Dermis microvascular lymphatic vessel endothelial cell (primary cell): ENCODE measurements at places on chromosomes 1 and 21. TPM values are rescaled to one million over a fixed set of nuclear protein-coding genes. Genes with fewer than 3 reads are reported as not detected.
A peak's percentile ranks its signal among the peaks of the same experiment; 100 is the strongest.

GRCh38 chr1:240619906-240620621 lies 8.1 kb upstream of the GREM2 start:
- no peak for DNase-seq

DNA sequence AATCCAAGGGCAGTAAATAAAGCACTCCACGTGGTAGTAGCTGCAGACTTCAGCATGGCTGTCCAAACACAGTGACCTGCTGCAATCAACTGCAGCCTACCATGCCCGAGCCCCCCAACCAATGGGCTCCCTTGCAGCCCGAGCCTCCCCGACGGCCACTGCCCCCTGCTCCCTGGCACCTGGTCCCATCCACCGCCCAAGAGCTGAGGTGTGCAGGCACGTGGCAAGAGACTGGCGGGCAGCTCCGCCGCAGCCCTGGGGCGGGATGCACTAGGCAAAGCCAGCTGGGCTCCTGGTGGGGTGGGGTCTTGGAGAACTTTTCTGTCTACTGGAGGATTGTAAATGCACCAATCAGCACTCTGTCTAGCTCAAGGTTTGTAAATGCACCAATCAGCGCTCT lies 57.6 kb upstream of the RGS2 start:
- no peak for DNase-seq

ACADM gene
- total RNA-seq, result 23.8 and 26.2 TPM in 2 replicates

DNA sequence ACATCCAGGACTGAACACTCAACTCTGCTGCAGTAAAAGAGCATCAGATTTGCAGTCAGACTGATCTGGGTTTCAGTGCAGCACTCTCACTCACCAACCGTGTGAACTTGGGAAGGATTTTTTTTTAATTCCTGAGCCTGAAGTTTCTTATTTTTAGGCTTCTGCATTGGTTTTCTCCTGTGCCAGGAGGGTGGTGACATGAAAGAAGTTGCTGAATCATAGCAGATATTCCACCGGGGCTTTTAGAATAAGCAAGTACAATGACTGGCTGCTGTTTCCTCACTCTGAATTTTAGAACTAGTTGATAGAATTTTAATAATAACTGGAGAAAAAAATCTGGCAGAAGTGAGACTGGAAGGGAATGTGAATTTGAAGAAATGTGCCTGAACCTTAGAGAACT lies 11.6 kb downstream of the ADAM30 start:
- no peak for DNase-seq

GRCh38 chr1:173341307-173341706 lies 134.2 kb upstream of the TNFSF4 start:
- no peak for DNase-seq

GRCh38 chr1:42175314-42176054 lies 10.9 kb upstream of the GUCA2A start:
- DNase-seq, result no peak

KIF14 gene
- 2.1 and 7.4 TPM in 2 replicates for total RNA-seq

DNA sequence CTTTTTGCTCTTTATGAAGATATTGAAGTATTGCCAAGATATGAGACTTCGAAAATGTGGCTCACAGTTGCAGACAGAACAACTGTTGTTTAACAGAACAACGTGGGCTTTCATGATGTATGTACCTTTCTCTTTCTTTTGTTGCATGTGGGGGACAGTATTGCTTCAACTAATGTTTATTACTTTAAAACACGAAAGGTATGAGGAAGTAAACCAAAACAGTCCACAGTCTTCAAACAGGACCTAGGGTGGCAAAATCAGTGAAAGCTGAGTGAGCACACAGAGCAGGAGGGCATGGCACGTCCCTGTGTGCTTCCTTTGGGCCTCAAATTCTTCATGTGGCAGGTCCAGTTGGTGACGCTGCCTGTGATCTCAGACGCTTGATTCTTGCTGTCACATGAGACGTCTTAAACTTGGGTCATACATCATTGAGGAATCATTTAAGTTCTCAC lies 7.8 kb upstream of the CHAF1B start:
- DNase-seq, result no peak

EPHB2 gene
- total RNA-seq, result 26.6 and 41.2 TPM in 2 replicates

GRCh38 chr1:168585191-168585590 lies 8.8 kb downstream of the XCL1 start:
- no peak for DNase-seq

DNA sequence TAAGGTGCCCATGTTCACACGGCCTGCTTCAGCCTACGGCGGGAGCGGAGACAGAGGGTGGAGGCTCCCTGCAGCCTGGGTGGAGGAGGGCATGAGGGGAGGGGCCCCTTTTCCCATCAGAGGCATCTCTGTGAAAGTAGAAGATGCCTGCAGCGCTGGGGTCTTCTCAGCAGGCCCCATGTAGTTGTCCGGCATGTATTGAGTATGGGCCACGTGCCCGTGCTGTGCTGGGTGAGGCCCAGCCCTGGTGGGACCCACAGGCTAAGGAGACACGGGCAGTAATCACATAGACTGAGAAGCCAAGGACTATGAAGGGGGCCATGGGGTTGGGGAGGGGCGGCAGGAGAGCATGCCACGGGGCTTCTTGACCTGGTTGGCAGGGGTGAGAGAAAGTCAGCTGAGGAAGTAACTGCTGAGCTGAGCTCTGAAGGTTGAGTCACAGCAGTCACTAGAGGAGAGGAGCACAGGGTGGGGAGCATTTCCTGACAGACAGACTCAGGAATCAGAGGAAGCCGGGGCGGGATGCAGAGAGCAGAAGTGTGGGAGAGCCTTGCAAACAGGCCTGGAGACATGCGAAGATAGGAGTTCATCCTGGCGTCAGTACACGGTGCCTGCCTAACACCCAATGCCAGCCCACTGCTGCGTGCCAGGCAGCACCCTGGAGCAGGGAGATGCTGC lies 21.6 kb downstream of the PSEN2 start:
- DNase-seq, result peak; percentile 79

CHD5 gene
- under 0.01 TPM in 2 replicates for total RNA-seq

DNA sequence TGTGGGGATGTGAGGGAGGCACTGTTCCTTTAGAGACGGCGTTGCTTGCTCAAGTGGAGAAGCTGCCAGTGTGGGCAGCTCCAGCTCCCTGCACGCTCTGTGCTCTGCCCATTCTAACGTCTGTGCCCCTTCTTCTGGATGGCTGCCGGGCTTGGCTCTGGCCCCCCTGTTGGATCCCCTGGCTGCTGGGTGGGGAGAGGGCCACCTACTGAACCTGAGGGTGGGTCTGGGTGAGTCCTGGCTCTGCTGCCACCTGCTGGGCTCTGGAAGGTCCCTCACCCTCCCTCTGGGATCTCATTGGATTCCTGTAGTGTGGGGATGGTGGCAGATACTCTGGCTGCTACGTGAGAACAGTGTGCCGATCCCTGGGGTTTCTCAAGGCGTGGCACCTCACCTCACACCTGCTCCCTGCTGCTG lies 5.0 kb downstream of the PFKL start:
- peak; percentile 30 for DNase-seq

GRCh38 chr1:5861871-5862825 lies 130.1 kb downstream of the NPHP4 start:
- no peak for DNase-seq

TPTE gene
- not detected in 2 replicates for total RNA-seq

DNA sequence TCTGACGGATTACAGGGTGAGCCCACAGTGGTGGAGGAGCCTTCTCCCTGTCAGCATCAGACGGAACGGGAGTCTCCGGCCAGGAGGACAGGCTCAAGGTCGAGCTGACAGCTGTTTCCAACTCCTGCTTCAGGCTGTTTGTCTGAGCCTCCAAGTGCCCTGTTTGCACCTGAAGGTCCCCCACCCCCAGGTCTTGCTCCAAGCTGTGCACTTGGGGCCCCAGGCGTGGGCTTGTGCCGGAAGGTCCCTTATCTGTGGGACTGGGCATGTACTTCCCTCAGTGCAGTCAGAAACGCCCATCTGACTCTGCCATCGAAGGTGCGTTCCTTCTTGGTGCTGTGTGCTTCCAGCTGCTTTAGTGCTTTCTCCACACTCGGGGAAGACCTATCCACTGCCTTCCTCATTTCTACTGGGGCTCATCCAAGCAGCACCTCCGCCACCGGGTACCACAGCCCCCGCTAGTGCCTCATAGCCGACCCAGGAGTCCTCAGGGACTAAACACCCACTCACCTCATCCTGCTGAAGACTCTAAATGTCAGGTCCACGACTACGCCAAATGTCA lies 29.5 kb upstream of the CR2 start:
- DNase-seq, result no peak

- DNase-seq, result no peak
These were observed 10.0 kb downstream of the PEAR1 start for GRCh38 chr1:156903328-156904091.

GRCh38 chr1:17308593-17308992 lies 596 bp downstream of the PADI4 start:
- no peak for DNase-seq

PLA2G4A gene
- 16.2 and 24.5 TPM in 2 replicates for total RNA-seq

DNA sequence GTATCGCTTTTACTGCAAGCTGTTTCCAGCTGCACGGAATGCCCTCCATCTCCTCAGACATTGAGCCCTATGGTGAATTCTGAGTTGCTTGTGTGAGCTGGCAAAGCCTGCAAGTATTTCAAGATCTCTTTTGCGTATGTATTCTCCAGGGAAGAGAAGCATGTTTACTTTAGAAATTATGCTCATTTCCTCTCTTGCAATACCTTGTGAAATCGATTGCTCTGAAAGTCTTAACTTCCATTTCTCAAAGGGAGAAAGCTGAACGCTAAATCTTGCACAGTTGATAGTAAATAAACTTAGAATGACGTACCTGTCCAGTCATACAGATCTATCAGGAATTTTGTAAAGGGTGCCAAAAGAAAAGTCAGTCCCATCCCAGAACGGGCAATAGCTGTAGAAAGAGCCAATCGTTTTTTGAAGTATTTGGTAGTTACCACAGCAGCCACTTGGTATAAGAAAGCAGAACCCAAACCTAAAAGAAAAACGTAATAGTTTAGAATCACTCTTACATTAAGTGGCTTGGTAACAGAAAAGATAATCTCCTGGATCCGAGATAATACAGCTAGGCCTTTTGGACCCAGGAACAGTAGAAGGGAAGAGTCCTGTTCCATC lies 10.0 kb downstream of the SLC16A4 start:
- DNase-seq, result no peak

GRCh38 chr1:181187337-181188126 lies 99.0 kb downstream of the IER5 start:
- no peak for DNase-seq

DEGS1 gene
- 86.3 and 137 TPM in 2 replicates for total RNA-seq

GRCh38 chr1:227318853-227319607 lies 738 bp upstream of the CDC42BPA start:
- DNase-seq, result peak; percentile 73

DNA sequence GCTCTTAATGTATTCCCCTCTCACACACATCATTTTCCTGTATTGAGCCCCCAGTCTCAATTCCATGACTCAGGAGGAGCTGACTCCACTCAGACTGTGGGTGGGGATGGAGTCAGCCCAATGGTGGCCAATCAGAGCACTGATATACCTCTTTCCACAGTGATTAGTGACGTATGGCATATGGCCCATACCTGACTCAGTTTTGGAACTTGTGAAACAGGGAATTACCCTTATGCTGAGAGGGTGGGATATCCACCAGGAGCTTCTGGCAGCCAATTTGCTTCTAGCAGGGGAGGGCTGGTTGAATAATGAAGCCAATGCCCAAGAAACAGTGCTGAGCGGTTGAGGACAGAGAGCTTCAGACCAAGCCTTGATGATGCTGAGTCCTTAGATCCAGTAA lies 86.4 kb upstream of the SPATA6 start:
- no peak for DNase-seq

LHX4 gene
- not detected in 2 replicates for total RNA-seq

S100A11 gene
- 17.1 and 23.1 TPM in 2 replicates for total RNA-seq

DNA sequence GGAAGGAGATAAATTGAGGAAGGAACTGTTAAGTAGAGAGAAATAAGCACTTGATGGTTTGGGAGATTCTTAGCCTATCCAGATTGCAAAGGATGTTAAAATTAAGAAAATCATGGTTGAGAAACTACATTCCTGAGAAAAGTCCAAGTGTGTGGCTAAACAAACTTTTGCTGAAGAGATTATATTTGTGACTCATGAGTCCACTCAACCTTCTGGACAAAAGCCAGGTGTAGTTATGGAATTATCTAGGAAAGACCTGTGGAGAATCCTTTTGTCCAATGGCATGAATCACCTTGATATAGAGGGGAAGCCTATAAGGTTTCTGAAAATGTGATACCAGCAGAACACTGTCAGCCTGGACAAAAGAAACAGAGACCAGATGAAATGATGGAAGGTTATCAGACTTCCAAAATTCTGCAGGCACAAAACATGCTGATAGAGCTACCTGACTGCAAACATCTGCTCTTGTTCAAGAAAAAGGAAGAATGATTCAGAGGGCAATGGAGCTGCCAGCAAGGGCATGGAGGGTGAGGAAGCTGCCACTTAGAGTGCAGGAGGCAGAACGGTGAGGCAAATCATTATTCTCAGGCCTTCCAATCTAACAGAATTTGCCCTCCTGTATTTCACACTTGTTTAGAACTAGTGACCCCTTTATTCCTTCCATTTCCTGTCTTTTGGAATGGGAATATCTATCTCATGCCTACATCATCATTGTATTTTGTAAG lies 300.6 kb upstream of the PRMT6 start:
- no peak for DNase-seq
